Fibroblast of lung (primary cell): ENCODE measurements at places on chromosomes 16 and 17.

- DNase-seq, result peak; percentile 6
Measured at GRCh38 chr16:72357910-72358309, 186.0 kb upstream of the PMFBP1 start.

DNA sequence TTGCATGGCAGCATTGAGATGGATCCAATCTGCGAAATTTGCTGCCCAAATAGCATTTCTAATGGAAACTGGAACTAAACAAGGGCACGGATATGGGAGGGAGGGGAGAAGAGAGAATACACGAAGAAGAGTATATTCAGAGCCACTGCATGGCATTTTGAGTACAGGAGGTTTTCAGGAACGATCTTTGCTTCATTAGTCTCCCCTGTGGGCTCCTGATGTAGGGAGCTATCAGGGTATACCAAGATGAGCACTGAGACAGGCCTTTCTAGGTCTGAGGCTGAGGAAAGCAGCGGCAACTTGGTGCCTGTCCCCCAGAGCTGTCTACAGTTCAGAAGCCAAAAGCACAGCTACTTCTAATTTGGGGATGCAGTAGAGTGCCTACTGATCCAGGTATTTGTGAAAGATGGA is 257.7 kb upstream of the PMFBP1 start:
- no peak for DNase-seq

GRCh38 chr17:65495122-65496055 is 66.1 kb downstream of the AXIN2 start:
- DNase-seq, result peak; percentile 19

DNA sequence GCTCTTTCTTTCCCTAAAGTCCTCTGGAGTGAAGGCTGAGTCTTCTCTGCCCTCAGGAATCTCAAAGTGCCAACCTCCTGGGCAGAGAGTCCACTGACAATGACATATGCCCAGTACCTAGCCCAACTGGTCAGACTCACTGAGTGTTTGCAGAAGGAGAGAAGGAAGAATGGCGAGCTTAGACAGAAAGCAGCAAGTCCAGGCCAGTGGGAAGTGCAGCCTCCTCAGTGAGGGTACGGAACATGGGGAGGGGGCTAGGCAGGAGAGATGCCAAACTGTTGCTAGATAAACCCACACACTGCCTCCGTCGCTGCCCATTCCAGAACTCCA is 678 bp downstream of the EXOC7 start:
- DNase-seq, result no peak

- DNase-seq, result peak; percentile 59
Measured at GRCh38 chr17:8420041-8420934, 15.4 kb upstream of the NDEL1 start.
